ACHN (cell line): ENCODE measurements at places on chromosomes 13 and 19.
A peak's percentile ranks its signal among the peaks of the same experiment; 100 is the strongest.

- no peak for DNase-seq
These were observed 3.8 kb upstream of the IFNL4 start for GRCh38 chr19:39252458-39252857.

GRCh38 chr19:39514840-39515550 is at the start of gene SELENOV:
TSS of gene SELENOV (plus strand) at chr19:39515139. CDS start at chr19:39515213, 74 bp downstream.
- DNase-seq, result no peak

DNA sequence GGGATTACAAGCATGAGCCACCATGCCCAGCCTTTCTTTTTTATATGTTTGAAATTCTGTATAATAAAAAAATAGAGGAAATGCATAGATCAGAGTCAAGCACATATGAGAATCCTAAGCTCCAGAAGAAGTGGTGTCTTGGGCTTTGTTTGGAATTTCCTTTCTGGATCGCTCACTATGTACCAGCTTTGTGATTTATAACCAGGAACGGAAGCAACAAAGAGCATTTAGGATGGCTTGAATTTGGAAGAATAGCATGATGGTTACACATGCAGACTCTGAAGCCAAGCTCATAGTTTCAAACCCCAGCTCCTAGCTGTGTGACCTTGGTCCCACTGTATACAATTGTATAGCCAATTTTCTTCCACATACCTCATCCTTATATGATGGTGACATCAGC is 28.0 kb upstream of the SLC15A1 start:
- no peak for DNase-seq

GRCh38 chr13:106594980-106595379 is 27.0 kb upstream of the ARGLU1 start:
- DNase-seq, result no peak

DNA sequence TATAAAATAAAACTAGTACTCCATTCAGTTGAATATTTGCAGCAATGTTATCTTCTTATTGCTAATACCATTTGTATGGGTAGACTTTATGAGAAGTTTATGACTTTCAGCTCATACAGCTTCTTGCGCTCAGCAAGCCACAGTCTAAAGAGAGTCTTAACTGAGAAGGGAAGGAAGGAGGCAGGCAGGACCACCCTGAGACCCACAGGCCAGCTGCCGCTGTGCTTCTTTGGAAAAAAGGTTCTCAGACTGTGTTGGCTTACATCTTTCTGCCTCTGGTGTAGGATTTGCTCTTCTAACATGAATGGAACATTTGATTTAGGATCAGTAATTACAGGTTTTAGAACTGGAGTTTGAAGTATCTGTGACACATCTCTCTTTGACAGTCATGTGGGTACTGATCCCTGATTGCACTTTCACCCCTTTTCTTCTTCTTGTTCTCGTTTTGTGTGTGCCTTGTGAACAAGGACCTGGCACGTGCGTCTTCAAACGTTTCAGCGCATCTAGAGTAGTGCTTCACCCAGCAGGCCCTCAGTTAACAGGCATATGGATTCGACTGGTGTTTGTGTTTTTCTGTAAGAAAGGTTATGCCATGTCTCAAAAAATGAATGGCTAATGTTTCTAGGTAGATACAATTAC is 7.1 kb upstream of the GPR18 start:
- DNase-seq, result no peak

DNA sequence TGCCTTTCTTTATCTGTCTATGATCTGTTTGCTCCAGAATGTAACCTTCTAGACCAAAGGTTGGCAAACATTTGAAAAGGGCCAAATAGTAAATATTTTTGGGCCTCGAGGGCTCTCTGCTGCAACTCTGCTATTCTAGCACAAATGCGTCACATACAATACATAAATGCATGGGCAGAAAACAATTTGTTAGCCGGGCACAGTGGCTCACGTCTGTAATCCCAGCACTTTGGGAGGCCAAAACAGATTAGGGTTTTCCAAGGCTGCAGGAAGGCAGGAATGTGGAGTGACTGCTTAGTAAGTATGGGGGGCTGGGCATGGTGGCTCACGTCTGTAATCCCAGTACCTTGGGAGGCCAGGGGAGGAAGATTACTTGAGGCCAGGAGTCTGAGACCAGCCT is 21.9 kb upstream of the EVI5L start:
- no peak for DNase-seq

GRCh38 chr13:75195495-75196146 is 286.3 kb downstream of the TBC1D4 start:
- DNase-seq, result no peak

- DNase-seq, result peak; percentile 32
These were observed 4.2 kb upstream of the ZSCAN4 start for GRCh38 chr19:57664269-57665127.

- DNase-seq, result no peak
These were observed 56.0 kb upstream of the MYO16 start for GRCh38 chr13:108573455-108573854.

DNA sequence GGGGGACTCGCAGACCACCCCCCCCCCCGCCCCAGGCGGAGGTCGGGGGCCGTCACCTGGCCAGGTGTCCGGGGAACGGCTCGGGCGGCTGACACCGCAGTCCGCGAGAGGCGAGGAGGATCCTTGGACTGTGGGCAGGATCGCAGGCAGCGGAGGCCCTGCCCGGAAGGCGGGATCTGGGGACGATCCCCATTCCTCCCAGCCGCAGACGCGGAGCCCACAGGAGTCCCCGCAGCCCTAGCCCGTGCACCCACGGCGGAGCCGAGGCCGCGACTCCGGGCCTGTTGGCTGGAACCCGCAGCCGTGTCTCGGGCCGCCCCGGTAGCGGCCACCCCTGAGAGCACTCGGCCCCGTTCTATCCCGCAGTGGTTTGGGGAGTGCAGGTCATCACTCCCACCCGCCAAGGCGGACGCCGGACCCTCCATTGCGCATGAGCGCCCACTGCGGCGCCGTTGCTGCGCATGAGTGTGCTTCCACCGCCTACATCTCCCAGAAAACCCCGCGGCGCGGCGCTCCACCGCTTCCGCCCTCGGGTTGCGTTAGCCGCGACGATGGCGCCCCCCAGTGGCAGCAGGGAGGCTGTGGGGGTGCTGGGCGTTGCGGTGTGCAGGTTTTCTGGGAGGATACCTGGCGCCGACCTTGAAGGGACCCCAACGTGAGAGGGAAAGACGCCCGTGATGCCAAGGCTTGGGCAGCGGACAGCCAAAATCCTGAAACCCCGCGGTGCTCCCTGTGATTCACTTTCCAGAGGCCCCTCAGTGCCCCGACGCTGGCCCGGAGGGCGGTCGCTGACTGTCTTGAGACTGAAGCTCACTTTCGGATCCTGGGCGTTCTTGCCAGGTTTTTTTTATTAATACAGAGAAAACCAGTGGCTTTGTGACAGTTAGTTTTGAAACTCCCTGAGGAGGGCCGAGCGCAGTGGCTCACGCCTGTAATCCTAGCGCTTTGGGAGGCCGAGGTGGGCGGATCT is 4.4 kb upstream of the ZNF329 start:
- peak; percentile 80 for DNase-seq

GRCh38 chr19:36939153-36939552 is 23.0 kb downstream of the ZNF568 start:
- no peak for DNase-seq

DNA sequence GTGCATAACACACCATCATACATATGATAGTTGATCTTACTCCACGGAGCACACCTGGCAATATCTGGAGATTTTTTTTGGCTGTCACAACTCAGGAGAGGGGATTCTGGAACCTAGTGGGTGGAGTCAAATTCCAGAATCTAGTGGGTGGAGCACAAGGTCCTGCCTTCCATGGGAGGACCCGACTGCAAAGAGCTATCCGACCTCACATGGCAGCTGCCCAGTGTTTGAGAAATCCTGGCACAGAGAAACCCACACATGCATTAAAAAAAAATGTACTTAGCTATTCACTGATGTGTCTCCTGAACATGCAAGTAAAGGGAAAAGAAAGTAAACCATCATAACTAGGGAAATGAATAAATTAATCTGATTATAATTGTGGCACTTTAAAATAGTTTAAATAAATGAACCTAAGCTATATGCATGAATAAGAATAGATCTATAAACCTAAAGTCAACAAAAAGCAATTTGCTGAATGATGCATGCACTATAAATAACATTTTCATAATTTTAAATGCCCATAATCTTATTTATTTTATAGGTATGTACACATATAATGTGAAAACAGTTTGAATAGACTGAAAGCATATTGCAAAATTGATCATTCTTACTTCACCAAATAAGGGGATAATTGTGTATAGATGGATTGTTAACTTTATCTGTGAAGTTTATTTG is 300.3 kb downstream of the MYO16 start:
- no peak for DNase-seq

DNA sequence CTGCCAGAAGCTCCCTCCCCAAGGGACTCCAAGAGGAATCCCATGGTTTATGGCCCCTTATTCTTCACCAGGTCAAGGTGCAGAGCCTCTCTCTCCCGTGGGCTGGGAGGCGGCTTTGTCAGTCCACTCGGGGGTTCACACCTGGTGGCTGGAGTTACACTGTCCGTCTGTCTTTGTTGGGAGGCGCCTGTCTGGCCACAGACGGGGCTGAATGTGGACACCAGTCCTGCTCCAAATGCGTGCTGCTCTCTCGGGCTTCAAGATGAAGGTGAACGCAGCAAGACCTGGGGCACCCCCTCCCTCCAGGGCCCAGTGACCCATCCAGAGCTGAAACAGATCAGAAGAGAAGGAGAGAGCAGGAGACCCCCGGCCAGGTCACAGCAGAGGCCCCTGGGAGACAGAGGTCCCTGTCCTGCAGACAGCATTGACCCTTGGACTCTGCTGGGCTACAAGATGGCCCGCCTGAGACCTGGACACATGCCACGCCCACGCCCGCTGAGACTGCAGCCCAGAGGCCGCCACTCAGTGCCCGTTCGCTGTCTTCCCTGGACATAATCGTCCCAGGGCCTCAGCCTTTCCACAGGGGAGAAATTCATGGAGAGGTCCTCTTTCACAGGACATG is 29.9 kb upstream of the TUBGCP3 start:
- no peak for DNase-seq

DNA sequence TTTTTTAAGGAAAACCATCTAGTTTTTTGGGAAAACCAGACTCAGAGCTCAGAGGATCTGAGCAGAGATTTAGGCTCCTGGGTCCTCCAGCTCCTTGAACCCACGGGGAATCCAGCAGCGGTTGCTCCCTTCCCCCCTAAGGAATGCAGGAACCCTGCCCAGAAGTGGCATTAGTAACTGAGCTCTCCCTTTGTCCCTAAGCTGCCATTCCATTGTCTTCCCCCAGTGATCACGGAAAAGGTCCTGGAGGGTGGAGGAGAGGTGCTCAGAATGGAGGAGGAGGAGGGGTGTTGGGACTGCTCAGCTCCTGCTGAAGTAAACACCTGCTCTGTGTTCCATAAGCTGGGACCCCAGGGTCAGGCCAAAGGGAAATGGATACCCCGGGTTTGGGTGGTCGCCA is 16.8 kb upstream of the OR1M1 start:
- no peak for DNase-seq
